ENCODE measurements at places on chromosomes 11 and 22.

GRCh38 chr11:131593301-131593700 is 222.9 kb downstream of the NTM start:
- DNase-seq = no peak

DNA sequence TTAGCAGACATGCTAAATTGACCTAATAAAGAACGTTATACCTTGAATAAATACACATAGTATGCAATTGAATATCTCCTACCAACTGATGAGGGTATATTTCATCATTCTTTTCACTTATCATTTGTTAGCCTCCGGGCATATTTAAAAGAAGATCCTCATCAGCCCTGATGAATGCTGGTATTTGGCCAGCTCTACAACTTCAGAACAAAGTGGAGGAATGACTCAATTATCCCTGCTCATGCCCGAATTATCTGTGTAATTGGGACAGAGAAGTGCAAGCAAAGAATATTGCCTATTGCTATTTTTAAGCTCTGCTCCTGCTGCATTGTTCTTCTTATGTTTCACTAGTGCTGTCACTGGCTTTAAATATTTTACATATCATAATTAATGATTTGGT is 622.1 kb downstream of the METTL15 start:
- no peak for DNase-seq

DNA sequence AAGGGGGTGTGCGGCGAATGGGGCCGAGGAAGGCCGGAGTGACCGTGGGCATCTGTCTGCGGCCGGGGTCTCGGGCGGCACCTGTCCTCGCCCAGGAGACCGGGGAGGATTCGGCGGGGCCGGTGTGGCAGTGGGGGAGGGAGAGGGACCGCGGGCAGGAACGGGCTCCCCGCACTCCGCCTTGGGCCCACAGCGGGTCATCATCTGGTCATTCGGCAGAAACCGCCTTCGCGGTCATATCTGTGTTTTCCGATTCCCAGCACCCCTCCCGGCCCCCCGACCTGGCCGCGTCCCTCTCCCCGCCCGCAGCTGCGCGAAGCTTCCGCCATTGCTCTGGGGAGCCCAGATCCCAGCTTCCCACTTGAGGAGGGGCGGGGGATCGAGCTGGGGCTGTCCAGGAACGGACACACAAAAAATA is 824 bp upstream of the CBX6 start:
- DNase-seq = no peak

- DNase-seq = no peak
These were observed 40.5 kb downstream of the PRCP start for GRCh38 chr11:82859750-82860149.

DNA sequence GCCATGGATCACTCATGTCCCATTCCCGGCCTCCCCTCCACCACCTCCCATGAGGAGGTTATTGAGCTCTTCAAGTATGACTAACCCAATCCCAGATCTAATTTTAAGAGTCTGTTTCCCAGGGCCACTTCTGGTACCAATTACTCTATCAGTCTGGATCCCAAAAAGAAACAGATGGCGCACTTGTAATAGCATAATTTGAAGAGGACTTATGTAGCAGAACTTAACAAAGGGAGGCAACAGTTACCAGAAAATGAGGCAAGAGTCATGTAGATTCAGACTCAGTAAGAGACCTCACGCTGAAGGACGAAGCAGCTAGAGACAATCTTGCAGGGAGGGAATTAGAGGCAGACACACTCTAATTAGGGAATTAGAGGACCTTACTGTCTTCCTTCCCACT is 46.9 kb downstream of the DDX6 start:
- DNase-seq = no peak

DNA sequence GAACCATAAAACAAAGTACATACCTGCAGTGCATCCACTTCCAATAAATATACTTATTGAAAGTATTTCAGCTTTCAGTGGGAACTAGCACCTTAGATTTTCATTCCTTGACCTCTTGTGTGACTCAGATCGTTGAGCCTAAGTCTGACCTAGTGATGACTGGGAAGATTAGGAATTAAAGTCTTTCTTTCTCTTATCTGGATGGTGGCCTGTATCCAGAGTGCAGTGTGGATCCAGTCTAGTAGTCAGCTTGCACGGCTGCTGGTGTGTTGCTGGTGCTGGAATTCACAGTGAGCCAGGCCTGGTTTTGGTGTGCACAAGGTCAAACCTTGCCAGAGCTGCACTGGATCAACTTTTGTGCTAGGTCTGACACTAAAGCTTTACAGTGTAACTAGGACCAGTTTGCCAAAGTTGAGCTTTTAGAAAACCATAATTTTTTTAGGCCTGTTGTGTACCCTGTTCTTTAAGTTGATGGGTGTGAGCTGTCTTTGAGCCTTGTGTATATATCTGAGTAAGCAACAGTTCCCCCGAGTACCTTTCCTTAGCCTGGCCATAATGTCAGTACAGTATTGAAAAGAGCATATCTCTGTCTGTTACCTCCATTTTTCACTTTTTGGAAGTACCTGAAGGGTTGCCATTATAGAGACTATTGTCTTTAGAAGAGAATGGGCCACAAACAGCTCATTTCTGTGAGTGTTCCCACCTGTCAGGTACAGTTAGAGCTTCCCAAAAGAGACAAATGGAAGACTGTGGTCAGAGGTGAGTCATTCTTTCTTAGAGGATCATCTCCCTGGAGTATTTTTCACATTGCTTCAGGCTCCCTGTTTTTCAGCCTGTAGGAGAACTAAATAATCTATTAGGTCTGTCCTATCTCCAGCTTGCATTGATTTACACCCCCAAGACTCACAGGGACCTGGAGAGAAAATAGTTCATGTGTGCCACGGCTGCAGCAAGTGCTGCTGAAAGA is 89.8 kb downstream of the ALX4 start:
- no peak for DNase-seq
